IMR-90 (cell line): ENCODE measurements at places on chromosomes 4 and X. TPM values are rescaled to one million over a fixed set of nuclear protein-coding genes. Genes with fewer than 3 reads are reported as not detected.

The FAM47B gene
- not detected in 2 replicates for total RNA-seq

The MAD2L1 gene
- 13.6 and 32.2 TPM in 2 replicates for total RNA-seq

The TLR10 gene
- not detected in 2 replicates for total RNA-seq

The TCP11X2 gene
- total RNA-seq, result not detected in 2 replicates

The SASH3 gene
- total RNA-seq, result not detected in 2 replicates

The SLC6A14 gene
- not detected in 2 replicates for total RNA-seq

The RBMXL3 gene
- not detected in 2 replicates for total RNA-seq

The NR3C2 gene
- 1.9 and 2.3 TPM in 2 replicates for total RNA-seq

The ARHGAP36 gene
- not detected in 2 replicates for total RNA-seq

The PAGE1 gene
- not detected in 2 replicates for total RNA-seq

The HSD17B13 gene
- total RNA-seq, result under 0.01 TPM in 1 of 2 replicates, not detected in the other

The TMEM156 gene
- total RNA-seq, result 0.54 and 0.83 TPM in 2 replicates

The SOWAHB gene
- under 0.01 TPM in 1 of 2 replicates, not detected in the other for total RNA-seq

The GJB1 gene
- total RNA-seq, result not detected in 2 replicates

The NUDT10 gene
- total RNA-seq, result 0.90 and 1.1 TPM in 2 replicates

The ADGRG2 gene
- under 0.01 TPM in 2 replicates for total RNA-seq

The OPRPN gene
- total RNA-seq, result not detected in 2 replicates

The PABPC1L2B gene
- not detected in 2 replicates for total RNA-seq

The VCX3B gene
- total RNA-seq, result not detected in 2 replicates

The APLN gene
- under 0.01 and 0.18 TPM in 2 replicates for total RNA-seq

The PDCL2 gene
- total RNA-seq, result not detected in 2 replicates

The CSAG3 gene
- not detected in 2 replicates for total RNA-seq

The TMPRSS11D gene
- not detected in 2 replicates for total RNA-seq

The MFAP3L gene
- total RNA-seq, result 0.28 and 0.36 TPM in 2 replicates

The SPATA4 gene
- under 0.01 and 0.28 TPM in 2 replicates for total RNA-seq

The GAK gene
- total RNA-seq, result 34.4 and 133 TPM in 2 replicates

The LNX1 gene
- 0.28 and 0.36 TPM in 2 replicates for total RNA-seq

The HS6ST2 gene
- total RNA-seq, result not detected in 2 replicates

The ALAS2 gene
- total RNA-seq, result not detected in 2 replicates

The PNMA6F gene
- total RNA-seq, result not detected in 2 replicates

The PRR32 gene
- not detected in 2 replicates for total RNA-seq

The ASB12 gene
- not detected in 2 replicates for total RNA-seq

The CNGA1 gene
- not detected in 2 replicates for total RNA-seq

The EXOC1L gene
- not detected in 2 replicates for total RNA-seq

The SPATA18 gene
- total RNA-seq, result 4.7 and 5.0 TPM in 2 replicates

The CXXC4 gene
- under 0.01 TPM in 1 of 2 replicates, not detected in the other for total RNA-seq

The FAAH2 gene
- total RNA-seq, result not detected in 2 replicates

The TBC1D8B gene
- total RNA-seq, result 10.4 and 14.4 TPM in 2 replicates

The PRDM8 gene
- 5.0 and 5.7 TPM in 2 replicates for total RNA-seq

The RAB33A gene
- 0.83 and 1.6 TPM in 2 replicates for total RNA-seq

The MYOZ2 gene
- under 0.01 and 0.18 TPM in 2 replicates for total RNA-seq

The DCHS2 gene
- total RNA-seq, result not detected in 2 replicates
